ENCODE measurements at places on chromosomes 11 and 22. TPM values are rescaled to one million over a fixed set of nuclear protein-coding genes. Genes with fewer than 3 reads are reported as not detected.

- DNase-seq = no peak
These were observed 58.6 kb downstream of the LRRC4C start for GRCh38 chr11:41400819-41401382.

DNA sequence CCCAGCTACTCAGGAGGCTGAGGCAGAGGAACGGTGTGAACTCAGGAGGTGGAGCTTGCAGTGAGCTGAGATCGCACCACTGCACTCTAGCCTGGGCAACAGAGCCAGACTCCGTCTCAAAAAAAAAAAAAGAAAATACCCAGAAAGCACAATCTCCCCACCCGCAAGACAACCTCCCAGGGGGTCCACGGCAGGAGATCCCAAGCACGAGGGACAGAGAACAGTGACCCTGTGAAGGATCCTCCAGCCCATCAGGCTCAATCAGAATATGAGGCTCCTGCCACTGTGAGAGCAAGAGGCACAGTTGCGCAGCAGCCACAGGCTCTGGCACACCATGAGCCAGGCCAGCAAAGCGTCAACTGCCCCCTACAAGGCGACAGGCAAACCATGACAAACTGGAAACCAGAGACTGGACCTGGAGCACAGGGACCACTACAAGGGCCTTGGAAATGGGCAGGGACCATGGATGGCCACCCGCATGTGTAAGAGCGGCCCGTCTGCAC, 164.8 kb upstream of the GRK3 start:
- no peak for DNase-seq

GRCh38 chr11:61745781-61746441, 6.5 kb upstream of the MYRF start:
- no peak for DNase-seq

GRCh38 chr11:529728-530411, 5.5 kb downstream of the HRAS start:
- no peak for DNase-seq

The SLC22A8 gene
- not detected for total RNA-seq

The GLYAT gene
- total RNA-seq = 72.1 TPM

The SOX10 gene
- total RNA-seq = not detected
